Frontal cortex (tissue), 4 donors: ENCODE measurements at places on chromosomes 7 and 10.

GRCh38 chr7:71616217-71616616 lies 484.3 kb downstream of the GALNT17 start:
- no peak for DNase-seq

- DNase-seq = no peak
These were observed 3.0 kb downstream of the PTPRE start for GRCh38 chr10:127909716-127910463.

GRCh38 chr10:120453319-120453718 lies 3.7 kb upstream of the PLPP4 start:
- no peak for DNase-seq

DNA sequence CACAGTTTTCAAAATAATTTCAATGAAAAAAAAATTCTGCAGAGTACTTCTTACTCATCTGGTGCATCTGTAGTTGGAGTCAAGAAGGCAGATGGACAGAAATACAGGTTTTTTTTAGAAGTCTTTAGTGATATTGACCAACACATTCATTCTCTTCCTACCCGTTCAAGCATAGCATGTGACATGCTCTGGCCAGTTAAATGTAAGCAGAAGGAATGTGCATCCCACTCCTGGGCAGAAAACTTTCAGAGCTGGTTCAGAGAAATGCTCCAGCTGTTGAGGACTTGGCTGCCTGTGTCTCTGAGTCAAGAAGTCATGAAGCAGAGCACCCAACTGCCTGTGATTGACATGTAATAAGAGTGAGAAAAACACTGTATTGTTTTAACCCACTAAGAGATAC lies 665.3 kb upstream of the IGFBP3 start:
- no peak for DNase-seq

DNA sequence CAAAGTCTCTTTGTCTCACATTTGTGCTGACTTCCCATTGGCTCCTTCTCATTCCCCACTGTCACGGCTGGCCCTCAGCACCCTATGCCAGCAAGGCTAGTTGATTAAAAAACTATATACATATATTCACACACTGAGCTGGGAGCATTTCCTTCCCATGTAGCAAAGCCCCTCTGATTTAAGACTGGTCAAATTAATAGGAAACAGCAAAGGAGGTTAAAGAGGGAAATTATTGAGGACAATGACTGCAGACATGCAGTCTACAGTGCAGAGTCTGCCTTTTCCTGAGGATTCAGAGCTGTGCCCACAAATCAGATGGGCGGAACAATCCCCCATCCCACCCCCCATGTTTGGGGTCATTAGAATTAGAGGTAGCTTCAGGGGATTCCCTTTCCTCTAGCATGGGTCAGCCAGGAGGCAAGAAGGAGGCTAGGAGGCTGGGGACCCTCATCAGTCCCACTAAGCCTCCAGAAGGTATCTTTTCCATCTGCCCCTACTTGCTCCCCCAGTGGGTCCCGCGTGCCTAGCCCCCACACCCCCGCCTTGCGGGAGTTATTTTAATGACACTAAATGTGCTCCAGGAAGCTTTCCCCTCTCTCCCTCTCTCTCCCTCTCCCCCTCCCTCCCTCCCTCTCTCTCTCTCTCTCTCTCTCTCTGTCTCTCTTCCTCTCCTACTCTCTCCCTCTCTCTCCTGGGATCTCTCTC lies 9.8 kb upstream of the DLX6 start:
- peak; percentile 7 for DNase-seq

DNA sequence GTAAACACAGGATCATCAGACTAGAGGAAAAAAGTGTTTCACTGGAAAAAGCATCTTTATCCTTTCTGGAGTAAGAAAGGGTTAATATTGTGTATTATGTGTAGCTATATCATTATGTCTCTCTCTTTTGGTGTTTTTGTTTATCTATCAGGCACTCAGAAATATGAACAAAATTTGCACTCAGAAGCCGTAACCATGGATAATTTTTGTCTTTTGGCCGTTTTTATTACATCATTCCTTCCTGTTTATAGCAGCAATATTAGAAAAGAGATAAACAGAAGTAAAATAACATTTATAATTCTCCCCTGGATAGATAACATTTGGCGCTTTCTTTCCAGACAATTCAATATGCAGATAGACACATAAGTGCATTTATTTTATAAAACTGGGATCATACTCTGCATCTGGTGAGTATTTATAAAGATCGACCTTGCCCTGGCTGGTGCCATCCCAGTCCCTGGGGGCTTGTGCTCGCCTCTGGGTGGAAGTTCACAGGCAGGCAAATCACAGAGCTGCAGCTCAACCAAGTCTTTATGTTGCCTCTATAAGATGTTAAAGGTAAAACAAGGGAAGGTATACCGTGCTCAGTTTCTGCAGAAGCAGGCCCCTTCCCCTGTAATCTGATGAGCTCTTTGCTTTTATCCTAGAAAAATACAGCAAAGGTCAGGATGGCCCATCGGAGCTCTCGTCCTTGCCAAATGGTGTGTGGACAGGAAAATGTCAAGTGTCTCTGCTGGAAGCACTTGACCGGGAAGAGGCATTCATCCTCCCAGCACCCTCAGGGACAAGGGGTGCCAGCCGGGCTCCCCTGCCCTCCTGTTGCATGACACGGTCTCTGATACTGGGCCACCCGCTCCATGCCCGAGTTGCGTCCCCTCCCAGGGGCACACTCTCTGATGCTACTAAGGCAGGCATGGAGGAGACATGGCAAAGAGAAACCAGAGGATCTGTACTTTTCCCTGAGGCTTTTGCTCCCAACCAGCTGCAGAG lies 43.9 kb downstream of the PYROXD2 start:
- DNase-seq = no peak

- DNase-seq = no peak
These were observed 38.0 kb downstream of the USP6NL start for GRCh38 chr10:11573497-11573896.

DNA sequence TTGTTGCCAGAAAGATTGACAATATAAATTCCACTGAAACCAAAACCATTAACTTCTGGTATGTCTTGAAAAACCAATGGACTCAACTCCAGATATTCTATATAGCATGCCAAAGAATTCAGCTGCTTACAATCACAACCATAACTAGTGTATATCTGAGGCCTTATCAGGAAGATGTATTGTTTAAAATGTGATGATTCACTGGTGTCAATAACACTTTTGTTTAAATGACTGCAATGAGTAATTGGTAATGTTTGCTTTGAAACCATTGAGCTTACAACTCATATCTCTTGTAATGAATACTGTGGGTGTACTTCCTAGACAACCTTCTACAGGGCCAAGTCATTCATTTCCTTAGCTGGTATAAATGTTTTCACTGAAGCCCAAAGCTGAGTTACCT lies 727.9 kb upstream of the KCND2 start:
- DNase-seq = no peak

- DNase-seq = no peak
These were observed 34.6 kb upstream of the PSMG3 start for GRCh38 chr7:1604383-1604782.

DNA sequence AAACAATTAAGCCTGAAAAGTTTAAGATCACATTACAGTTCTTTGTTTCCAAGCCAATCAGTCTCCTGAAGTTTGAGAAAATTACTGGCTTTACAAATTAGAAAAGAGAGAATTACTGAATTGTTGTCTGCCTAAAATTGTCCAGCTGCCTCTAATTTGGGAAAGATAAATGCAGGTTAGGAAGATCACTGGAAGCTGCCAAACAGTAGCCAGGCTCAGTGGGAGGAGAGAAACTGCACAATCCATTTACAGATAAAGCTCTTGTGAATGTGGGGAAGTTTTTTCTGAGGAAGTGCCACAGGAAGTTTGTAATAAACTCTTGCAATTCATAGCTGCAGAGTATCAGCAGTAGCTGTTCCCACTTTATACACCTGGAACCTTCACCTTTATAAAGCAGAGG lies 100.7 kb downstream of the IQUB start:
- DNase-seq = no peak

DNA sequence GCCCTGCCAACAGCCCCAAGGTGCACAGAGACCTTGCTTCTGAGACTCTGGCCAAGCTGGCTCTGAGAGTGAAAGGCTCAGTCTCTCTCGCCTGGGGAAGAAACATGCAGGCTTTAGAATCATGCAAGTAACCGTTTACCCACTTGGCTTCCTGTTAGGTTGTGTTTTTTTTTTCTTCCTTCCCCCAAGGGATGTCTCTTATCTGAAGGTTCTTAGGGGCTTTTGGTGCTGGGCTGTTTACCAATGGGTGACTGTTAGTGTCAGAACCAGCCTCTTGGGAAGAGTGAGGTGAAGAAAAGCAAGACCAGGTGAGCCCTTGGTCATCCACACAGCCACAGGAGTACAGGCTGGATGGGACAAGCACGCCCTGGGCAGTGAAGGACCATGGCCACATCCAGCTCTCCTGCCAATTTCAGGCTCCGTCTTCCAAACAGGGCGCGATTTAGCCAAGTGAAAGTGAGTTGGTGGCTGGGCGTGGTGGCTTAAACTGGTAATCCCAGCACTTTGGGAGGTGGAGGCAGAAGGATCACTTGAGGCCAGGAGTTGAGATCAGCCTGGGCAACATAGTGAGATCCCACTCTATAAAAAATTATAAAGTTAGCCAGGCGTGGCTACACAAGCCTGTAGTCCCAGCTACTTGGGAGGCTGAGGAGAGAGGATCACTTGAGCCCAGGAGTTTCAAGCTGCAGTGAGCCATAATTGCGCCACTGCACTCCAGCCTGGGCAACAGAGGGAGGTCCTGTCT lies 76.3 kb upstream of the CUX1 start:
- DNase-seq = no peak

GRCh38 chr10:87054373-87055295 lies 34.5 kb downstream of the FAM25A start:
- DNase-seq = no peak

DNA sequence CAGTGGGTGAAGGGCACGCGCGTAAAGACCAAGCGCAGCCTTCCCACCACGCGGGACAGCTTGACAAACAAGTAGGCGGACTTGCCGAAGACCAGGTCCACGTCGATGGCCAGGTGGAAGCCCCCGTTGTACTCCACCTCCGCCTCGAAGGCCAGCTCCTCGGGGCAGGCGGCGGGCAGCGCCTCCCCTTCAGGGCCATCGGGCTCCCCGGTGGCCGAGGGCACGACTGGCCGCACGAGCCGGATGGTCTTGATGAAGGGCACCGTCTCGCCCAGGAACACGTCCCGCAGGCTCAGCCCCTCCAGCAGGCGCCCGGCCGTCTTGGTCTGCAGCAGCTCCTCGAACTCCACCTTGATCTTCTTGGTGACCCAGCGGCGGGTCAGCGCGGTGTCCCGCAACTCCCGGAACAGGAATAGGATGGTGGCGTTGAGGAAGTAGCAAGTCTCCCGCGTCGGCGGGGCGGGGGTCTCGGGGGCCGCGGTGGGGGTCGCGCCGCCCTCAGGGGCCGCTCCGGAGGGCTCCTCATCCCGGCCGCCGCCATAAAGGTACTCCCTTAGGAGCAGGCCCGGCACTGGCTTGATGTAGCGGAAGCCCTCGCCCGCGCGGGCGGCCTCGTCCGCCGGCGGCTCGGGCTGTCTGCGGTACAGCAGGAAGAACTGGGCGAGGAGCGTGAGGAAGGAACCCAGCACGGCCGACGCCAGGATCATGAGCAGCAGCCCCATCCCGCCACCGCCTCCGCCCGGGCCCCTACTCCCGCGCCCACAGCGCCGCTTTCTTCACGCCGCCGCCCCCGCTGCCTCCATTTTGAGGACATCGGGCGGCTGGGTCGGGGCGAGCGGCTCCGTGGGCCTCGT lies 507 bp downstream of the PDZD8 start:
- DNase-seq = peak; percentile 8

GRCh38 chr7:47887016-47887640 lies 61.1 kb downstream of the PKD1L1 start:
- no peak for DNase-seq
